Fibroblast of villous mesenchyme (primary cell): ENCODE measurements at places on chromosomes 2 and 18.

DNA sequence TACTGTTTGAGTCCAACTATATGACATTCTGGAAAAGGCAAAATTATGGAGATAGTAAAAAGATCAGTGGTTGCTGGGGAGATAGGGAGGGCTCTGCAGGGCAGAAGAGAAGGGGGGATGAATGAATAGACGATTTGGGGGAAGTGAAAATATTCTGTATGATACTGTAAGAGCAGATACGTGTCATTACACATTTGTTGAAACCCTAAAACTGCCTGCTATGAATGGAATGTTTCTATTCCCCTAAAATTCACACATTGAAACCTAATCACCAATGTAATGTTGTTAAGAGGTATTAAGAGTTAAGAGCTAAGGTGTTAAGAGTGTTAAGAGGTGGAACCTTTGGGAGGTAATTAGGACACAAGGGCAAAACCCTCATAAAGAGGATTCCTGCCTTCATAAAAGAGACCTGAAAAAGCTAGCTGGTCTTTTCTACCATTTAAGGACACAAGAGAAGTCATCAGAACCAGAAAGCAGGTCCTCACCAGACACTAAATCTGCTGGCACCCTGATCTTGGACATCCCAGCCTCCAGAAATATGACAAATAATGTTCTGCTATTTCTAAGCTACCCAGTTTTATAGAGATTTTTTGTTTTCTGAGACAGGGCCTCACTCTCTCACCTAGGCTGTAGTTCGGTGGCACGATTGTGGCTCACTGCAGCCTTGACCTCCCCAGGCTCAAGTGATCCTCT is 76.2 kb downstream of the ATAD2B start:
- DNase-seq = no peak

DNA sequence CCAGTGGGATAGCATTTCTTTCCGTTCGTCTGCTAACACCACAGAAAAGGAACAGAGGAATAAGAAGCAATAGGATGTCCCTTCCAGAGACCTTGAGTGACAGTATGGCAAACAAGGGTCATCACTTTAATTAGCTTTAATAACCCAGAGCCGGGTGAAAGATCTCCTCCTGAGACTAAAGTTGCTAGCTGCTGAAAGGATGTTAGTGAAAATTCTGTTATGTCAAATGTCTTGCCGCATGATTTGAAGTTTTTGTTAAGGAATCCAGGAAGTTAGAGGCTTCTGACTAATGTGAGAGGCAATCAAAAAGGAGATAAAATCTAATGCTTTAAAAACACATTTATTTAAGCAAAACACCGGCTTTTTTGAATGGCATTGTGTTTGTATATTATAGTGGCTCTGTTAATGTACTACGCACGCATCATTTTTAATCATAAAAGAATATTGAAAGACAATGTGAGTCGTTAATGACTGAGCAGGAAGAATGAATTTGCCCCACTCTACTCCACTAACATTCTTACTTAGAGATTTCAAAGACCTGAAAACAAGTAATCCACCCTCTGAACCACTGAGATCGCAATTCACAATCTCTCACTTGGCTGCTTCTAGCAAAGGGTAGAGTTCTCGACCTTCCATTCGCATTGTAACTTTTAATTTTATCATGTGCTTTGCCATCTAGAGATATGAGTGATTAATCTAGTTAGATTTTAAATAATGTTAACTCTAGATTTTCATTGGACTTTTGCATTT is 536.6 kb downstream of the LRRTM4 start:
- no peak for DNase-seq

DNA sequence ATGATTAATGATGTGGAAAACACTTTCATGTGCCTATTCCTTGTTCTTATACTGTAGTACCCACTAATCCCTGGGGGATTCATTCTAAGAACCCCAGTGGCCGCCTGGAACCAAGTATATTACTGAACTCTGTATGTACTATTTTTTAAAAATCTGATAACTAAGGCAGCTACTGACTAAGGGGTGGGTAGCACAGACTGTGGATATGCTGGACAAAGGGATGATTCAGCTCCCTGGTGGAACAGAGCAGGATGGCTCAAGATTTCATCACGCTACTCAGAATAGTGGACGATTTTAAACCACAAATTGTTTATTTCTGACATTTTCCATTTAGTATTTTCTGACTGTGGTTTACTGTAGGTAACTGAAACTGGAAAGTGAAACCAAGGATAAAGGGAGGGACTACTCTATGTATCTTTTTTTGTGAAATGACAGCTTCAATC is 41.8 kb upstream of the CDC42EP3 start:
- DNase-seq = peak; percentile 95

DNA sequence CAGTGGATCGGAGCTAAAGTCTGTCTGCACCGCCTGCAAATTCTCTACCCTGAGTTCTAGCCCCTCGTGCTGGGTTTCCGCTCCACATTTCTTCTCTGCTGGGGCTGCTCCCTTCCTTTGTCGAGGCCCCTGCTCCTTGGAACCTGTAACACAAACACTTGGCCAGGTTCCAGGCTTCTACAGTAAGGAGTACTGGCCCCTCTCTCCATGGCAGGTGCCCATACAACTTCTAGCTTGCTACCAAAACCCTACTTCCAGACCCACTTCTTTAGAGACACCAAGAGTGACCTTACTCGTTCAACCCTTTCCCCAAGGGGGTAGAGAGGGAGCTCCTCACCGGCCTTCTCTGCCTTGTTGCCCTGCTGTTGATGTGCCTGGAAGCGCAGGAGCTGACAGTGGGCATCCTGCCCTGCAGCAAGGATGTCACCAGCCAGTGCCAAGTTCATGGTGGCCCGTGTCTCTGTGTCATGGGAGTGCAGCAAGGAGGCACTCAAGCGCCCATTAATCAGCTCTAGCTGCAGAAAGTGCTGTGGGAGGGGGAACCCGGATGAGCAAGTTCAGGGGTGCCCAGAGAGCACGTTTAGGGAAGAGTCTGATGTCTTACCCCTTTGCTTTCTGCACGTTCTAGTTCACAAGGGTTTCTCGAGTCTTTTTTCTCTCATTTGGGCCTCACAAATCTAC is 1.1 kb downstream of the PREB start:
- no peak for DNase-seq

DNA sequence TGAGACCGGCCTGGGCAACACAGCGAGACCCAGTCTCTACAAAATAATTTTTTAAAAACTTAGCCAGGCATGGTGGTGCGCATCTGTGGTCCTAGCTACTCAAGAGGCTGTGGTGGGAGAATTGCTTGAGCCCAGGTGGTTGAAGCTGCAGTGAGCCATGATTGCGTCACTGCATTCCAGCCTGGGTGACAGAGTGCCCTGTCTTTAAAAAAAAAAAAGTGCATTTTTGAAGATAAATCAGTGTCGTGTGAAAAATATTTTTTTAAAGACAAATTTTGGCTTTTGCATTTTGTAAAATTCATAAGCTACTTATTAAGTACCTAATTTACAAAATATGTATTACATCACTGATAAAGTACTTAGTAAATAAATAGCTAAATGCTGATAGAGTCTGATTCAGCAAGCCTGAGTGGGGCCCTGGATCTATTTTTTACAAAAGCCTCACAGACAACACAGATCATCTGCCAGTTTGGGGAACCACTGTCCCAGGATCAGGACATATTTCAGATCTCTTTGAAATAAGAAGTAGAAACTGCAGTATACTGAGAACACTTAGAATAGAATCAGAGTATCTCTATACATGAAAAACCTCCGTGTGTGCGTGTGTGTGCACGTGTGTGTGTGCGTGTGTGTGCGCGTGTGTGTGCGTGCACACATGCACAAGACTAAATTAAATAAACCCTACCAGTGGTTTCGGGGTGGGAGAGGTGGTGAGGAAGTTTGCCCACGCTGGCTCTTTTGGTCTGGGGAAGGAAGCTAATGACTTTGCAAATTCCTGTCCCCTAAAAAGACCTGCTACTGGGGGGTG is 61.6 kb downstream of the AAK1 start:
- peak; percentile 40 for DNase-seq

DNA sequence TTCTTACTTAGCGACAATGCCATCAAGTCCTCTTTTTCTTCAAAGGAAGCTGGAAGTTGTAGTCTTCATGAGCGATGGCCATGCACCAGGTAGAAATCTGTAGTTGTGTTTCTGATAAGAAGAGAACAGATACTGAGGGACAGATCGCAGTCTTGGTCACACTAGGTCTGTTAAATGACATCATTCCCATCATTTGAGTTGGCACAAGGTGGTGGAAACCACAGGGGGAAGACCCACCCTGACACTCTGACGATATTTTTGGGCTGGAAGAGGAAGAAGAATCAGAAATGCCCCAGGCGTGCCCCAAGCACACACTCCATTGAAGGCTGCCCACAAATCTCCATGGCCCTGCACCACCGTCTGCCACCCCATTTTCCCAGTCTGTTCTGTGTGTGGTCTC is 89.0 kb upstream of the BOD1L2 start:
- DNase-seq = no peak

- DNase-seq = no peak
These were observed 46.5 kb downstream of the FOSL2 start for GRCh38 chr2:28439127-28439526.

DNA sequence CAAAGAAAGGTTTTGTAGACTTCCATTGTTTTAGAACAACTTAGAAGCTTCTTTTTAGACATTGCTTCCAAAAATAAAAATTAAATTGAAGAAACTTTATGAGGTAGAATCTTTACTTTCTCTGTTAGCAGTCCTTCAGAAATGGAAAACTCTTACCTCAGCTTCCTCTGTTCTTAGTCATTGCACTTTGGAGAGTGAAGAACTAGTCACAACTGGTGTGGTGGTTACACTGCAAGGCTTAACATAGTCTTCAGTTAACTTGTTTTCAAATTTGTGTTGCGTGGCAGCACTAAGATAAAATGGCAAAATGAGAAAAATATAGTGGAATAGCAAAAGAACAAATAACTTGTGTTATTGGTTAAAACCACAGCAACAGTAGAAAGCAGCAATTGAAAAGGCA is 332.6 kb downstream of the KIAA1328 start:
- DNase-seq = no peak

GRCh38 chr18:79607361-79607952 is 72.1 kb upstream of the CTDP1 start:
- no peak for DNase-seq
